Fibroblast of pulmonary artery (primary cell): ENCODE measurements at places on chromosomes 3 and 15.

DNA sequence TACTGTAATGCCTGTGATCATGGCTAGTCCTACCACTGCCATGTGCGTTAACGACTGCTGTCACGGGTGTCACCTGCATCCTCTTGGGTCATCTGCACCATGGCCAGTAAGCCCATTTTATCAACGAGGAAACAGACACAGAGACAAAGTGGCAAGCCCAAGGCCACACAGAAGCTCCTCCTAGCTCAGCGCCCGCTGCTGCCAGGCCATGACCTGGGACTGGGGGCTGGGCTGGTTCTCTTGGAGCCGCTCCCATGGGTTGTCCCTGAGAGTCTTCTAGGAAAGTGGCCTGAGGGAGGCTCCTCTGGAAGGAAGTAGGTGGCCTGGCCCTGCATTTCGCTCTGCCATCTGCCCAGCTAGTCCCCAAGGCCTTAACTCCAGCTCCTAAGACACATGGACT lies 4.9 kb downstream of the DUSP7 start:
- no peak for DNase-seq

- no peak for DNase-seq
These were observed 310.6 kb downstream of the CACNA2D3 start for GRCh38 chr3:54432975-54433374.

DNA sequence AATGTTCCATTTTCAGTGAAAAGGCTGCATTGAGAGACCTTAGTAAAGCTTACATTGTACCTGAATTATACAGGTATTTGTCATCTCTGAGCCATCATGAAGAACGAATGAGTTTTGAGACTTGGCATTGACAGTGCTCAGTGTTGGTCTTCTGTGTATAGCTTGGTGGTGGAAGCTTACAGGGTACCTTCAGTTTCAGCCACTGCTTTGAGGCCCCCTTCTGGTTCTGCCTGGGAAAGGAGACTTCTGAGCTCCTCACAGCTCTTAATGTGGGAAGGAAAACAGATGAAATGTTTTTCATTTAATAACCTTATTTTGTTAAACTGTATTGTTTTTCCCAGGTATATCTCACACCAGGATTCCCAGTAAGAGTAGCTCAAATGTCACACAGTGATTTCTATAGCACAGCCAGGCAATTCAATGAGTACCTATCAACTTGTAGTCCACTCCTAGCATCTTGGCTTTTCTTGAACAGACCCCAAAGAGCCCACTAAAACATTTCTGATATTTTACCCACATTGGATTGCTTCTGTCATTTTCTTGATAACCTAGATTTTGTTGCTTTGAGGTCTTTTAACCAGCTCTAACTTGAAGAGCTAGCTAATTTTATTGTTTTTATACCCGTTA lies 5.6 kb downstream of the SERPINI1 start:
- peak; percentile 60 for DNase-seq

DNA sequence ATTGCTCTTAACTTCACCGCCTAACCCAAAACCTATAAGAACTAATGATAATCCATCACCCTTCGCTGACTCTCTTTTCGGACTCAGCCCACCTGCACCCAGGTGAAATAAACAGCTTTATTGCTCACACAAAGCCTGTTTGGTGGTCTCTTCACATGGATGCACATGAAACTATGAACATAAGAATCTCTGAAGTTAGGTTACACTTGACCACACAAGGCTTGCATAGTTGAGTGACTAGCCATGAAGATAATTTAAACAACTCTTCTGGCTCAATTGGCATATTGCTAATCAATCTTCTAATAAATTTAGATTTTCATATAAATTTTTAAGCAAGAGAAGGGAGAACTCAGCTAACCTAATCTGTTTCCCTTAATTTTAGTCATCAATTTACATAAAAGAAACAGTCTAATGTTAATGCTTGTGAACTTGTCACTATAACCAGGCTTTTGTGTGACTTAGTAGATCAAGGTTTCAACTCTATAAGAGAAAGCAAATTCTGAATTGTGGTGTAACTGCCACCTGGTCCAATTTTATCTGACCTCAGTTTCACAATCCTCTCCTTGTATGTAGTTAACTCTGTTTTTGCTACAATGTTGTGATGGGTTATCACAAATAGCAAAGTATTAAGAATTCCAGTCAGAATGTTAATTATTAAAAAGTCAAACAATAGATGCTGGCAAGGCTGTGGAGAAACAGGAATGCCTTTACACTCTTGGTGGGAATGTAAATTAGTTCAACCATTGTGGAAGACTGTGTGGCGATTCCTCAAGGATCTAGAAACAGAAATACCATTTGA lies 82.0 kb downstream of the HHLA2 start:
- no peak for DNase-seq

- peak; percentile 66 for DNase-seq
These were observed 4.6 kb downstream of the TLE3 start for GRCh38 chr15:70093070-70093469.

DNA sequence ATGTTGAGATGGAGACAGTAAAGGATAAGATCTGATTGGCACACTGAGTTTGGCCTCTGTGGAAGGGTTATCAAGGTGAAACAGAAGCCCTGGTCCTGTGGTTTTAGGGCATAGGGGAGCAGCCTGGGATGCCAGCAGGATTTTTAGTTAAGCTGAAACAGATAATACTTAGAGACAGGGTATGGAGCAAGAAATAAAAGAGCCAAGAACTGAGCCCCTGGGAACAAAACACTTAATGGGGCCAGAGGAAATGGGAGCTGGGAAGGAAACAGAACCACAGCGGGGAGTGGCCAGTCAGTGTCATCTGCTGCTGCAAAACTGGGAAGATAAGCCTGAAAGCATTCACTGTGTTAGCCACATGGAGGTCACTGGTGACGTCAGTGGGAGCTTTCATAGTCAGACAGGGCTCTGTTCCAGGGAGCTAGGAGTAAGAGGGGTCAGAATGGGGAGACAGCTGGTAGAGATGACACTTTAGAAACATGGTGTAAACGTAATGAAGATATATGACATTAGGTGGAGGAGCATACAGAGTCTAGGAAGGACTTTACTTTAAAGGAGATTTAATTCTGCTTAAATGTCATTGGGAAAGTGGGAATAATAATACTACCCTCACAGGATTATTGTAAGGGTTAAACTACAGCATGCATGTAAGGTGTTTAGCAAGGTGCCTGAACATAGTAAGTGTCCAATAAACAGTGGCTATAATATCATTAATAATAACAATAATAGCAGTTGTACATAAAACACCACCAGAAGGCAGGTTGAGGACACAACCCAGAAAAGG lies 172.7 kb upstream of the CTNNB1 start:
- peak; percentile 96 for DNase-seq

GRCh38 chr3:179551349-179552105 lies 11.2 kb upstream of the ACTL6A start:
- DNase-seq: no peak

DNA sequence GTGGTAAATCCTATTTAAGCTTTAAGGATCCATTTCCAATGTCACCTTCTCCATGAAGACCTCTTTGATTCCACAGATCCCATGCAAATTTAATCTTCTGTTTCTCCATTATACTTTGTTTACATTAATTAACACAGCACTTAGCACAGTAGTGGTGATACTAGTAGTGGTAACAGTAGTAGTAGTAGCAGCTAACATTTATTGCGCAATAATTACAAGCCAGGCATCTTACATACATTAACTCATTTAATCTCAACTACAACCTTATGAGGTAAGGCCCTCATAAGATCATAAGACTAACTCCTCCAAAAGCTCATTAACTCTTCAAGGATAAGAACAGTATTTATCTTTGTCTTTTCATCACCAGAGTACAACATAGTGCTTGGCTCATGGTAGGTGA lies 54.8 kb upstream of the FSIP1 start:
- DNase-seq: no peak

DNA sequence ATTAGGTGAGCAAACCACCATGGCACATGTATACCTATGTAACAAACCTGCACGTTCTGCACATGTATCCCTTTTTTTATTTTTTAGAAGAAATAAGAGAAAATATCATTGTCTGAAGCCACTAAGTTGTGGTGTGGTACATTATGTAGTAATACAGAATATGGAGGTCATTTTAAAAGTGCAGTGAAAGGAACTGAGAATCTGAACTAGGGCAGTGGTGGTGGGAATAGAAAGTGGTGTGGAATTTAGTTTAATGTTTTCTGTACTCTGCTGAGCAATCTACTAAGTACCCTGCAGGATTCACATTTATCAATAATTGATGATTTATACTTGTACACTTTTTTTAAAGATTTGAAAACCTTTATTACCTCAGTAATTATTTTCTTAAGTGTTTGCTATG lies 283.5 kb downstream of the CHL1 start:
- DNase-seq: no peak

DNA sequence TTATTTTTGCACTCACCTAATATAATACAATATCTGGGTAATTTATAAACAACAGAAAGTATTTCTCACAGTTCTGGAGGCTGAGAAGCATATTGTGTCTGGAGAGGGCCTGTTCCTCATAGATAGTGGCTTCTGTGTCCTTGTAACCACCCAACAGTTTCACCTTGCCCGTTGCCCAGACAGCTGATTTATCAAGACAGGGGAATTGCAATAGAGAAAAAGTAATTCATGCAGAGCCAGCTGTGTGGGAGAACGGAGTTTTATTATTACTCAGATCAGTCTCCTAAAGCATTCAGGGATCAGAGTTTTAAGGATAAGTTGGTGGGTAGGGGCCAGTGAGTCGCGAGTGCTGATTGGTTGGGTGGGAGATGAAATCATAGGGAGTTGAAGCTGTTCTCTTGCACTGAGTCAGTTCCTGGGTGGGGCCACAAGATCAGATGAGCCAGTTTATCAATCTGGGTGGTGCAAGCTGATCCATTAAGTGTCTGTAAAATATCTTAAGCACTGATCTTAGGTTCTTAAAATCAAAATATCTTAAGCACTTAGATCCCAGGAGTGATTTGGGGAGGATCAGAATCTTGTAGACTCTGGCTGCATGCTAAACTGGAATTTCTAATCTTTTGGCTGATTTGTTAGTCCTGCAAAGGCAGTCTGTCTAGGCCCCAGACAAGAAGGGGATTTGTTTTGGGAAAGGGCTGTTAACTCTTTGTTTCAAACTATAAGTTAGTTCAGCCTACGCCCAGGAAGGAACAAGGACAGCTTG lies 33.9 kb upstream of the C15orf39 start:
- peak; percentile 74 for DNase-seq

GRCh38 chr3:192906940-192907339 lies 10.7 kb downstream of the MB21D2 start:
- DNase-seq: no peak

GRCh38 chr3:64548200-64548889 lies 139.5 kb downstream of the ADAMTS9 start:
- peak; percentile 52 for DNase-seq

DNA sequence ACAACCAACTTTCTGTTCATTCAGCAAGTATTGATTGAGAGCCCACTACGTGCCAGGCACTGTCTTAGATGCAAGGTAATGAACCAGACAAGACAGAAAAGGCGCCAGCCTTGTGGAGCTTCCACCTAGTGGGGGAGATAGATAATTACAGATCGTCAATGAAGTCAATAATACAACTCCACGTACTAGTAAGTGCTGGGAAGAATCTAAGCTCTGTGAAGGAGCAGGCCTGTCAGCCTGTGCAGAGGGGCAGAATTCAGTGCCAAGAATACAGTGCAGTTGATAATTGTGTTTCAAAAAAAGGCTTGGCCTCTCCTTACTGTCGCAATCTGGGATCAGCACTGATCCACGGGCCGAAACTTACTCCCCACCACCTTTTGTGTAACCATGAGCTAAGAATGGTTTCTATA lies 186.3 kb downstream of the FEZF2 start:
- DNase-seq: peak; percentile 57

DNA sequence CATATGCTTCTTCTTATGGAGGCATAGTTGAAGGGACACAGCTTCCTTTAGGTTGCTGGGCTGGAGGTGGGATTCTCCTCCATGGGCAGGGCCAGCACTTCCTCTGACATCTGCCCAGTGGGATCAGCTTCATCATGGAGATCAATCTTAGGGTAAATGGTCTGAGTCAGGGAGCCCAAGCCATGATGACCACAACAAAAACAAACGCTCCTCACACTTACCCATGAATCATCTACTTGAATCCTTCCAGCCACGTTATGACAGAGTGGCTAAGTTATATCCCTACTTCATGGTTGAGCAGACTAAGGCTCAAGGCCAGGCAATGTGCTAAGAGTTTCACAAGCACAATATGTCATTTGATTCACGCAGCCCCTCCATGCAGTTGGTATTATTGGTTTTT lies 87.2 kb upstream of the NMNAT3 start:
- DNase-seq: peak; percentile 39

DNA sequence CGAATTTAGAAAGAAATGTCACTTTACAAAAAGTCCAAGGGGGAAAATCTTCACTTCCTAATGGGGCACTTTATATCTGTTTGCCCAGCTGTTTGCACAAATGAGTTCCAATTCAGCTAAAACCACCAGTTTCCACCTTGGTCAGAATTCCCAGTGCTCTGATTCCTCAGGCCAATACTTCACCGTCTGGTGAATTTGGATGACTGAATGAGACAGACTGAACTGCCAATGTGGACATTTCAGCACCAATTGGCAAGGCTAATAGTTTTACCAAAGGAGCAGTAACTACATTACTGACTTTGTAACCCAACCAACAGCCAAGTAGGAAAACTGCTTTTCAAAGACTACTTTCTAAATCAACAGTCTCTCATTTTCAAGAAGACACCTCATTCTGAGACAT lies 51.8 kb downstream of the ABI3BP start:
- DNase-seq: no peak

- no peak for DNase-seq
These were observed 63.3 kb downstream of the MYO1E start for GRCh38 chr15:59309405-59309804.

DNA sequence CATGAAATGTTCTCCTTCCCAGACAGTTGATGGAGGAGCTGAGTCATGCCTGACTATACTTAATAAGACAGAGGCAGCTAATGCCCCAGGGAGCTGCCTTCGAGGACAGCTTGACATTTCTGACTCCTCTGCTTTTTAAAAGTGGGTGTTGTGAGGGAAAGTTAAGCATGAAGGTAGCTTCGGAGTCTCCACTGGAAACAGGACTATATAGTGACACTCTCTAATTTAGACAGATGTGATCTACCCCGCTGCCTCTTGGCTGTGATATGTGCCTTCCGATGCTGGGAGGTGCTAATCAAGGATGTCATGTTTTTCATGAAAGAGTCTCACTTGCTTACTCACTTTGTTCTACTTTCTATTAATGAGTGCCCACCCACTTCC lies 72.7 kb downstream of the IL1RAP start:
- peak; percentile 62 for DNase-seq

DNA sequence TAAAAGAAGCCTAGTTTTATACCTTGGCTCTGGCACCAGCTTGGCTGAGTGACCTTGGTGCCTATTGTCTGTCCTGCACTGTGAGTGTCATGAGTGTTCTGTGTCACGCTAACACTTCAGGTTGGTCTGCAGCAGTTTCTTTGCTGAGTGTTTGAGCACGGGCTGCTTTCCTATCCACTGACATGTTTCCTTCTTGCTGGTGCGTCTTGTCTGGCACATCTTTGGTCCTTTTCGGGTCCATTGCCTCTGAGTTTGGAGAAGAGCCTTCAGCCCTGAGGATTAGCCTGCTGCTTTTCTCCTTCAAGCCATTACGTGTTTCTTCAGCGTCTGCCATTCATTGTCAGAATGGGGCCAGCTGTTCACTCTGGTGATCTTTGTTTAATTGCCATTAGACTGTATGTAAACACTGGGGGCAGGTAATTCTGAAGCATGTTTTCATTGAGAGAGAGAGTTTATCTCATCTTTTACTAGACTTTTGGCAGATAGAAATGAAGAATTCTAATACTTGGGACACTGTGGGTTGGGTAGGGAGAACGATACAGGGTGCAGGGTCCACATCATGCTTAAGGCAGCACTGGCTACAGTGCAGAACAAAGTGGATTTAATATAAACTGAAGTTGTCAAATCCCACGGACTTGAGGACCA lies 55.5 kb downstream of the LRRC28 start:
- DNase-seq: no peak
